ENCODE measurements at places on chromosomes 5 and 9.

DNA sequence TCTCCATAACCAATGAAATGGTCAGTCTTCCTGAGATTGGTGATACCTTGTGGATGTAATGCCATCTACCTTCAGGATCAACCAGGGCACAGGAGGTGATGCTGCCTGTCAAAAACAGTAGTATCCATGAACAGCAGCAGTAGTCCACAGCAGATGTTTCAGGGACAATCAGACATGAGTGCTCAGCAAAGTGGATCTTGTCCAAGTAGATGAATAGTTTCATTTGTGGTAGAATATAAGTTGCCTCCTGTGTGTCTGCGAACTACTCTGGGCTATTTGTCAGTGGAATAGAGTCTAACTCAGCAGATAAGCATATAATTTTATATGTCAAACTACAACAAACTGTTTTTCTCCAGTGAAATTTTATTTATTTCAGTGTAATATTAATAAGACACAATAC, 1860.1 kb upstream of the ACO1 start:
- DNase-seq = no peak

- no peak for DNase-seq
These were observed 250.1 kb upstream of the KLF4 start for GRCh38 chr9:107739601-107740082.

- no peak for DNase-seq
These were observed 76.0 kb downstream of the VAV2 start for GRCh38 chr9:133916159-133916541.

DNA sequence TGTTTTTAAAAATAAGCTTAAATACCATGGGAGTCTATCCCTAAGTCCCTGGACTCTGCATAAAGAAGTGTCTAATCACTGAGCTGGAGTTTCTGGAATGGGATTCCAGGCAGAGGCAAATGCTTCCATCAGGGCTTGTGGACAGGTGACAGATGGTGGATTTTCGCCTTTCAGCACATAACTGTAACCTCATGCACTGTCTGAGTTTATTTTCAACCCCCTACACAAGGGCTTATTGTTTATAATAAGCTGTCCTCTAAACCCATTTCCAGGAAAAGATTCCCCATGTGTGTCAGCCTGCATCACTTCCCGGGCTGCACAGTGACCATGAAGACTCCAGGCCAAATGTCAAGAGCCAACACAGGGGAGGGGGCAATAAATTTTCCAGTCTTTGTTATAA, 264.0 kb downstream of the PIK3R1 start:
- no peak for DNase-seq

- DNase-seq = no peak
These were observed 62.6 kb upstream of the ZNF354B start for GRCh38 chr5:178797101-178797521.

Measured in DND-41 (cell line).